RWPE1 (cell line): ENCODE measurements at places on chromosomes 5 and 9.

DNA sequence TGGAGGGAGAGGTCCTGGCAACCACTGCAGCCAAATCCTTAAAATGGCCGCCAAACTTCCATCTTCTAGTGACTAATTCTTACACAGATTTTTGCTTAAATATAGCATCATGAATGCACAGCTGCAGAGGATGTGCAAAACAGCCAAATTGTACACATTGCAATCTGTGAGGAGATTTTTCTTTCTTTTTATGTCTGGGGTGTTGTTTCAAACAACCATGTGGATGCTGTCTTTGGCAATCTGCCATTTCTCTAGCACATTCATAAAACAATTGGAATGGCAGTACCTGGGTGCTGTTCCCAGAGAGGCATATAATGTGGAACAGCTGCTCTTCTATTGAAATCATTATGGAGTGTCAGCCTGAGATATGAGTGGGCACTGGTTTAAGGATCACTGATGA, 1082.9 kb upstream of the SEMA6A start:
- DNase-seq, result no peak

- DNase-seq, result no peak
Observed at GRCh38 chr9:93596399-93596798, 20.0 kb downstream of the PHF2 start.

GRCh38 chr5:88867638-88868037, 15.3 kb downstream of the MEF2C start:
- no peak for DNase-seq

DNA sequence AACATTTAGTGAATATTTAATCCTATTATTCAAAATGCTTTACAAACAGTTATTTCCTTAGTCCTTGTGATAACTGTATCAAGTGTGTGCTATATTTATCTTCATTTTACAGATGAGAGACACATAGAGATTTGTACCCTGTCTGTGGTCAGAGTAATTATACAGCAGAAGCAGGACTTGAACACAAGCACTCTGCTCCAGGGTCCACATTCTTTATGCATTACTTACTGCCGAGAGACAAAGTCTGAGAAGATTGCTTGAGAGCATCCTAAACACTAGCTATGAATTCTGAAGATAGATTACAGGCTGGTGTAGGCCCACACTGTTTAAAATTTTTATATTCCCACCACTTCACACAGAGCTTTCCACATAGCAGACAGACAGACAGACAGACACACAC, 926.1 kb upstream of the DMAC1 start:
- DNase-seq, result no peak

GRCh38 chr5:95969055-95969454, 7.4 kb upstream of the ELL2 start:
- DNase-seq, result no peak

DNA sequence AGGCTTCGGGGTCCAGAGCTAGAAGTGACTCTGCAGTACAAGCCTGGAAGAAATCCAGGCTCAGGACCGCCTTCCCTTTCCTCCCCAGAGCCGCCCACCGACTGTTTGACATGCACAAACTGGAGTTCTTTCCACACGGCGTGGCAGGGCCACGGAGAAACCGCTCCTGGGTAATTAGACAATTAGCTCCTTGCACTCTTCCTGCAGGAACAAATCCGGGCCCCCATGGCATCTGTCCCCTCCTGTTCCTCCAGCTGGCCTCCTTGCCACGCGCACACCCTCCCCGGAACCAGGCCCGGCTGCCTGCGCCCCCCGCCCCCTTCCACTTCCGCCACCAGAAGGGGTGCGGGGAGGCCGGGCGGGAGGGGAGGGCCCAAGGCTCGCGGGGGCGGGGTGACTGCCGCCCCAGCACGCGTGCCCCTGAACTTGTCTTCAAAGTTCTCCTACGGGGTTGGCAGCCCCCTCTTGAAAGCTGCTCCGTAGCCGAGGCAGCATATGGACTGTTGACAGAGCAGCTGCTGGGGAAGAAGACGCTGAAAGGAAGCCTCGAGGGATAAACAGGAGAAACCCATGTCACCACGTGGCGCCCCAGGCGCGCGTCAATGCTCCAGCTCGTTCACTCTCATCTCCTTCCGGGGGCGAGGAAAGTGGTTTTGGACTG, 74.3 kb downstream of the SEC61B start:
- DNase-seq, result no peak

DNA sequence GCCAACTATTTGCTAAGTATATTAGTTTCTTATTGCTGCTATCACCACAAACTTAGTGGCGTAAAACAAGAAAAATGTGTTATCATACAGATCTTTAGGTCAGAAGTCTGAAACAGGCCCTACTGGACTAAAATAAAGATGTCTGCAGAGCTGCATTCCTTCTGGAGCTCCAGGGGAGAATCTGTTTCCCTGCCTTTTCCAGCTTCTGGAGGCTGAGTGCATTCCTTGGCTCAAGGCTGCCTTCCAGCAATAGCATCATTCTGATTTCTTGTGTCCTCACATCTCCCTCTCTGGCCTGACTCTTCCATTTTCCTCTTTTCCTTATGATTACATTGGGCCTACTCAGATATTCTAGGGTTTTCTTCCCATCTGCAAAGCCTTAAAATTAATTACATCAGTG, 15.9 kb downstream of the MAN2A1 start:
- no peak for DNase-seq
